ENCODE measurements at places on chromosomes 5 and 9.

GRCh38 chr5:156540491-156540890, 213.5 kb downstream of the SGCD start:
- no peak for DNase-seq

GRCh38 chr9:126380447-126380846, 53.8 kb downstream of the MVB12B start:
- no peak for DNase-seq

DNA sequence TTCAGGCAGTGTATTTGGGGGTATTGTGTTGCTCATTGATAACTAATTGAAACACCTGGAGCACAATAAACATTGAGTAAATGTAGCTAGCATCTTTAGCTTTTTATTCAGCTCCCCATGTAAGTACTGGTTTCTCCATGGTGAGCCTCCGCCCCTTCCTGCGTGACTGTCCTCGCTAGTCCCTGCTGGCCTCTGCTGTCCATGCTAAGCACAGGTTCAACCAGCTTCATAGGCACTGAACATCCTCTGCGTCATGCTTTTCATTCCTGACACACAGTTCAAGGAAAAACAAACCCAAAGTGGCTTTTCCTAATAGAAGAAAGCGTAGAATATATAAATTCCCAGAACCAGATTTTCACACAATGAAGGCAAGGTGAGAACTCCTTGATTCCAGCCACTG, 27.3 kb upstream of the DAP start:
- no peak for DNase-seq

GRCh38 chr5:126390051-126390450, 33.2 kb upstream of the GRAMD2B start:
- no peak for DNase-seq

DNA sequence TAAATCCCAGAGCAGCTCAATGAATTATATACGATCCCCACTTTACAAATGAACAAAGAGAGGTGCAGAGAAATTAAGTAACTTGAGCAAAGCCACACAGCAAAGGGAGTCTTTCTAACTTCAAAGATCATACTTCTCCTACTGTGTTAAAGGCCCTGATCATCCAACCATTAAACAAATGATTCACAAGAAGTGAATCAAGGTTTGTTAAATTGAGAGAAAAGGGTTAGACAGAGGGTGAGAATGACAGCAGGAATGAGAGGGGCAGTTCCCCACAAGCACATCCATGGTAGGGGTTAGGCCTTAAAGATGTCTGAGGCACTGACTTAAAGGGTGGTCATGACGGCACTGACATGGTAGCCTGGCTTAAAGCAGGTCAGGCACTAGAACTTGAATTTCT, 10.7 kb downstream of the IDNK start:
- DNase-seq = no peak

DNA sequence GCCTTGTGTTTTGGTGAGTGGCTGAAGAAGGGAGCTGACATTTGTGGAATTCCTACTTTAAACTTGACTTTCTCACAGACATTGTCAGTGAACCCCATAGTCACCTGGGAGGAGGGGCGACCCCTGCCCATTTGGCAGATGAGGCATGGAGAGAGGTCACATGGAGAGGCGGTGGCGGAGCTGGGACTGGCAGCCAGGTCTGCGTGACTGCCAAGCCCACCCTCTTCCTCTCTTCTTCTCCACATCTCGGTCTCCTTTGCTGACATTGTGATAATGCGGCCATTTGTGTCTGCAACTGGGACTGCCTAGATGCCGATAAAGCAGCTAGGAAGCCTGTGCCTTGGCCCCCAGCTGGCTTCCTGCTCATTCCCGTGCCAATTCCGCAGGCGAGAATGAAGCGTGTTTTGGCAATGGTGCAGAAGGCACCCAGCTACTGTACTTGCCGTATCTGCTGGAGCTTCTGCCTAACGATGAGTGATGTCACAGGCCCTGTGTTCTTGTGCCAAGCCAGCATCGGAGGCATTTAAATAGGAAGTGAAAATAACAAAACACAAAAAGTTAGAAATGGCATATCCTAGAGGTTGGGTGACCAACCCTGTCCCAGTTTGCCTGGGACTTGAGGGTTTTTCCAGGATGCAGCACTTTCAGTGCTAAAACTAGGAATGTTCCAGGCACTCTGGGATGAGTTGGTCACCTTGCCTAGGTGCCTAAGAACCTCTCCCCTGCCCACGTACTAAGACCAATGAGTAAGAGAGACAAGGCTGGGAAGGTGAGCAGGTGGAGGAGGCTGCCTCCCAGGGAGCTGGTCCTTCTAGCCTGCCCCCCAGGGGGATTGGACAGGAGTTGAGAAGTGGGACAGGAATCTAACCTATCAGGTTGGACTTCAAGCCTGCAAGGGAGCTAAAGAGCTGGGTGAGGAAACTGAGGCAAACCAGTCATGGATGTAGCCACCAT, 23.6 kb downstream of the OLFML2A start:
- no peak for DNase-seq

GRCh38 chr9:137355761-137356365, 53.8 kb upstream of the NRARP start:
- DNase-seq = no peak

GRCh38 chr5:127834094-127834531, 130.9 kb downstream of the CCDC192 start:
- no peak for DNase-seq

DNA sequence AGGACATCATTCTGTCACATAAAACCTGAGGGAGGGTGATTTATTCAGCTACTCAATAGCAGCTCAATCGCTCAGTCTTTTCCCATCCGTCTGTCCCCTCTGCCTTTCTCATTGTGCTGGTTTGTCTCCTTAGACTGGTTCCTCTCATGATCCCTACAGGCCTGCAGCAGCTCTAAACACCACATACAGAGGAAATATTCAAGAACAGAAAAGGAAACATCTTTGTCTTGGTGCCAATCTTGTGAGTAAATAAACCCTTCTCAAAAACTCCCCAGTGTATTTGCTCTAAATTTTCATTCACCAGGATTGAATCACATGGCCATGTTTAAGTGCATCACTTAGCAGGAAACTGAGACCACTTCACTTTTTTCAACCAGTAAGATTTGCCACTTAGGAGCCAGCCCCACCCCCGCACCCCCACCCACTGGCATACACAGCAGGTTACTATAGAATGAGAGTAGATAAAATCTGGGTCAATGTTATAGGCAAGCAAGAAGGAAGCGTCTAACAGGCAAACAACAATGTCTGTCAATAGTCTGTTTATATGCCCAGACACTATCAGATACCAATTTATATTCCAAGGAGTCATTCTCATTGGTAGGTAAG, 895.5 kb upstream of the DMAC1 start:
- no peak for DNase-seq

- no peak for DNase-seq
Observed at GRCh38 chr5:62780888-62781287, 202.3 kb downstream of the LRRC70 start.
